ENCODE measurements at places on chromosomes 1 and 21.
A peak's percentile ranks its signal among the peaks of the same experiment; 100 is the strongest.

DNA sequence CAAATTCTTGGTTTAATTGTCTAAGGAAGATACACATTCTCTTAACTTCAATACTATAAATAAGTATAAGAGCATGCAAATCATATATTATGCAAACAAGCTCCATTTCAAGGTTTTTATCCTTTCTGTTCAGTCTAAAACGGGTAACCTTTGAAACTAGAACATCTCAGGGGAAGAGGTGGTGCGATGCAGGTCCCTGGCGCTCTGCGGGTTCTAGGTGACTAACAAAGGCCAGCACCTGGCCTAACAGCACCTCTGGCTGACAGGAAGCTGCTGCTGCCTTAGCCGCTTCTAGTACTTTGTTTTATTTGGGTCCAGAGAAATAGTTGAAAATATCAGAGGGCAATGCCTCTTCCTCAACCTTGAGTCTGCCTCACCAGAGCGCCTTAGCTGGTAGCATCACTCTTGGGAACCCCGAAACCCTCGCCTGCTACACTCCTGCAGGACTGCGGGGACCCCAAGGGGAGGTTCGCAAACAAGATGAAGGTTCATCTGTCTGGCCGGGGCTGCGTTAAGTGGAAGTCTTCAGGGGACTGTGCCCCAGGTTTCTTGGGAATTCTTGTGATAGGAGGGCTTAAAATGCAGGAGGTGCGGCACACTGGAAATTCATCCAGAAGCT, 45.5 kb downstream of the PRDM15 start:
- DNase-seq = no peak

DNA sequence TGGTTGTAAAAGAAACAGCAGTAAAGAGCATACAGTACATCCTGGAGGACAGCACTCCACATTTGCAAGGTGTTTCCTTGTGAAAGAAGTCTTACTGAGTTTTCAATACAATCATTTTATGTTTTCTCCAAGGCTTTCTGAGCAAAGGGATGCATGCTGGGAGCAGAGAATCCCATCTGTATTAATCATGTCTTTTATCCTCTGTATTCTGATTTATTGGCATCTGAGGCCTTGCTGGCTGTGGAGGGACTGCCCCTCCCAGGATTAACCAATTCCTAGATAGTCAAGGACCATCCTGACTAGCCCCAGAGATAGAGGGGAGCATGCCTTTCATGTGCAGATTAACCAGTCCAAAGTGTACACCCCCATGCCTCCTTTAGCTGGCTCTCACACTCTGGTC, 476.3 kb downstream of the SIPA1L2 start:
- no peak for DNase-seq

- DNase-seq = peak; percentile 89
These were observed 13.6 kb downstream of the ACTL8 start for GRCh38 chr1:17768651-17769241.

DNA sequence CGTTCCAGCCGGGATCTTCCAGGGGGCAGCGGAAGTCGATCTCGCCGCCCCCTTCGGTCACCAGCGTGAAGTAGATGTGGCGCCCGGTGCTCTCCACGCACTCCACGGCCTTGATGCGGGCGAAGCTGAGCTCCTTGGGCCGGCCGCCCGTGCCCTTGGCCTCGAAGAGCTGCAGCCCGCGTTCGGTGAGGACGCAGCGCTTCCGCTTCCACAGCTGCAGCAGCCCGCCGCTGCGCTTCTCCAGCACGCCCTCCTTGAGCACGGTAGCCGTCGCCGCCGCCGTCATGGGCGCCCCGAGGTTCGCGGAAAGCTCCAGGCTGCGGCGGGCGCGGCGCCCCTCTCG, 516 bp downstream of the PHLDA3 start:
- no peak for DNase-seq

- DNase-seq = peak; percentile 49
These were observed at the start of gene AGMAT for GRCh38 chr1:15584489-15585363. Gene AGMAT, minus strand, starts transcription at chr1:15585051. Its CDS starts 84 bp downstream, at chr1:15584967.

DNA sequence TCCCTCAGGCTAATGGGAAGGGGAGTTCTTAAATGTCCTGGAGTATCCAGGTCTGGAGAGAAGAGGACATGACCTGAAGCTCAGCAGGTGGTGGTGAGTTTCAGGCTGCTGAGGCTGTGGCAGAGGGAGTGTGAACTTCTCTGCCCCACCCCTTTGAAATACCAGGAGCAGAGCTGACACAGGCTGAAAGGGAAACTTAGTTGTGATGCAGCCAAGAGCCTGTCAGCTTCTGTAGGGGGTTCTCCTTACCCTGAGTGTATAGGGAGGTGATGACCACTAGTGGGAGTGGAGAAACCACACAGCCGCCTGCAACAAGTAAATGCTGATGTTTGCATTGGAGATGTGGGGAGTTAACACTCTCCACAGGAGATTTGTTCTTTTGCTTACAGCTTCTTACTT, 152.3 kb downstream of the FCRL5 start:
- no peak for DNase-seq

DNA sequence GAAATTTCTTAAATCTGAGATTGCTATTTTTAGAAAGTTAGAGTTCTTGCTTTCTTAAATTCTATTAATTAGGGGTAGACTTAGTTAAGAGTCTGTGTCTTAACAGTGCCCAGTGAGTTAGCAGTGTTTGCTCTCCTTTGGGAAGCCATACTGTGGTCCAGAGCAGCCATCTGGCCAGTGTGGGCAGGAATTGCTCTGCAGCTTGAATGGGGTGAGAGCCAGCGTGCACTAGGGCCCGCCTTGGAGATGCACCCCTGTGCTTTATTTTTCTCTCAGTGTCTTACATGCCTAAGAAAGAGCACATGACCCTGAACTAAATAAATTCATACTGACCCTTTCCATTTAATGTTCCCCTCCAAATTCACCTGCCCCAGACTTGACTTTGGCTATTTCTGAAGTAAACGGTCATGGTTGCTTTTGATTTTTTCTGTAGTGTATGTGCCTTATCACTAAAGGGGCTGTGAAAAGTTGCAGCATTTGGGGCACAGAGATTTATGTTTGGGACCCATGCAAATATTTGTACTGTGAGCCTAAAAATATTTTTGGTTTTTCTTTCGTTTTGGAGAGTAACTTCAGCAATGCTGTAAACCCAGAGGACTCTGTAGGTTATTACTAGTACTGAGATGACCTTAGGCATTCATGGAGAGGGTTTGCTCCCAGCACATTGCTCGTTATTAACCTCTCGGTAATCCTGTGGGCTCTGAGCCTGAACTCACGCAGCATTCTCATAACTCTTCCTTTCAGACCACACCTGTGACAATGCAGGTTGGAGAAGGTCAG, 21.3 kb upstream of the KCNQ4 start:
- DNase-seq = no peak

DNA sequence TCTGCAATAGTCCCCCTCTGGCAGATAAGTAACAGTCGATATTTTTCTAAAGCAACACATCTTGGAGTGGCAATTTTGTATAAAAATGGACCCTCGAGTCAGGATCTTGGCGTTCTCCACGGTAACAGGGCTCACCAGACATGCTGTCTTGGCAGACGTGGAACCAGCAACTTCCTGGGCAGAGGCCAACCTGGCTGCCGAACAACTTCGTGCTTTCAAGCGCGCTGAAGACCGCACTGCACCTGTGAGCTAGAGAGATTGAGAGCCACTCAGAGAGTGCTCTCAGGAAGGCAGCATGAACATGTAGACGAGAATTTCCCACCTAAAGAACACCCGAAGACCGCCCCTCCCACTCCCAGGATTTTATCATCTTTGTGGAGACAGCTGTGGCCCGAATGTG, 7.3 kb downstream of the C1orf174 start:
- DNase-seq = no peak

DNA sequence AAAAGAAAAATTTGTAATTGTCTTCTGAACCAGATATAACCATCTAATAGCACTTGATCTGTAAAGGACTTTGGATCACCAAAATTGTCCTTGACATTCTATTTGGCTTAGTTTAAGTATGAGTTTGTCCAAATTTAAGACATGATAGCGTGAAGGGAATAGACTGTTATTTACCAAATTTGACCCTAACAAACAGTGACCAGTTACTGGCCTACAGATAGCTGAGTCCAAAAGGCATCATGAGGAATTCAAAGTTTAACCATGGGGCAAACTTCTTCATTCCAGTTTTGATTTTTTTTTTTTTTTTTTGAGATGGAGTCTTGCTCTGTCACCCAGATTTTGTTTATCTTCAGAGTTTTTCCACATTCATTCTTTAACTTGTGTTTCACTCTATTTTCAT, 38.5 kb downstream of the CLIC4 start:
- no peak for DNase-seq

DNA sequence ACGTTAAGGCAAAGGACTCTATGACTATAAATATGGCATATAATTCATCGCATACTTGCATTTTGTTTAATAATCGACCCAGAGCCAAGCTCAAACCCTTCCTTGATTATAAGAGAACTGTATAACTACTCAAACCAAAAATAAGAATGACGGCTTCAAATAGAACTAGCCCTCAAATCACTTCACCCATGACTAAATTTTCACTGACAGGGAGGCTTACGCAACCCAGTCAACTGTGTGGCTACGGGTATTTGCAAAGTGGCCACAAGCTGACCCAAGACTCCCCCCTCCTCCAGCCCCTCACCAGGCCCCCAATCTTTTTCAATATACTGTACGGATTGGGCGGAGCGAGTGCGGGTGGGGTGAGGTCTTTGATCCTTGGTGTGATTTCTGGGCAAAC, 268.3 kb downstream of the ASTN1 start:
- no peak for DNase-seq

GRCh38 chr1:178101266-178101630, 7.3 kb downstream of the RASAL2 start:
- DNase-seq = peak; percentile 29

GRCh38 chr1:56644919-56645676, at the start of gene PRKAA2:
Gene PRKAA2, plus strand, starts transcription at chr1:56645314. Its CDS starts 74 bp downstream, at chr1:56645388.
- peak; percentile 38 for DNase-seq

DNA sequence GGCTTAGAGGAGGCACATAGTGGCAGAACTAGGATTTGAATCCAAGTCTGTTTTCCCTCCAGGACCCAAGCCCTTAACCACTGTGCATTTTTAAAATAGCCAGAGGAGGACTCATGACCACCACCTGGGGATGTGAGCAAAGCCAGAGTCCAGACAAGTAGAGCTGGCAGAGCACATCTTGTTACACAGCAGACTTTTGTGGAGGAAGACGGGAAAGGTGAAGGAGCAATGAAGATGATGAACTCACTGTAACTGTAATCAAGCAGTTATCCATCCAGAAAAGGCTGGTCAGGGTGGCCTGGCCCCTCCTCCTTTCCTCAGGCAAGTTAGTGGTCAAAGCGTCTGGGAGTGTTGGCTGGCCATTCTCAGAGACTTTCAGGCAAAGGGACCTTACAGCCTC, 50.9 kb downstream of the SLC44A3 start:
- peak; percentile 49 for DNase-seq

DNA sequence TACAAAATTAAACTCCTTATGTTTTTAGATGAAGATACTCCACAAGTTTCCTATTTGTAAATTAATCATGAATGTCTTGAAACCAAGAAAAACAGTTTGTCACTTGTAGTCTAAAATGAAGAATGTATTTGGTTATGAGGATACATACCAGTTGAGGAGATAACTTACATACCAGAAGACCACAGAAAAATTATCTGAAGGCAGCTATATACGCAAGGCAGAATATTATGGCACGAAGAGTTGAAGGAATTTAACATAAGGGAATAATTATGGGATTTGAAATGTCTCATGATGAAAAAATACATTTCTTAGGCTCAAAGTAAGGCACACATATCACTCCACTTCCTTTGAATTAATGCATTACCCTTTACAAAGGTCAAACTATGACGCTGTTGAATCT, 73.3 kb downstream of the IFI44 start:
- DNase-seq = peak; percentile 93

- DNase-seq = no peak
These were observed 6.8 kb downstream of the BSND start for GRCh38 chr1:55005351-55006140.

DNA sequence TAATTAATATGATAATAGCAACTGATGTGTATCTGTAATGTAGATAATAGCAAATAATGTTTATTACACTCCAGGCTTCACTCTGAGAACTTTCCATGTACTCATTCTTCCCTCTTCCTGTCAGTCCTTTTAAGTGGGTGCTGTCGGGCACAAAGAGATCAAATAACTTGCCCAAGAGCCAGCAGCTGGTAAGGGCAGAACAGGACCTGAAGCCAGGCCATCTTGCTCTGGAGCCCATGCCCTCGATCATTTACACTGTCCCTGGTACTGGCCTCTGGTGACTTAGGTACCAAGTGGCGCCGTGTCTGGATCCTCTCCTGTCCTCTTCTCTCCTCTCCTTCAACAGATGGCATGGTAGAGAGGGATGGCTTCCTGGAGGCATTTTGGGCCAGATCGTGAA, 97.2 kb downstream of the VPS13D start:
- DNase-seq = no peak

- DNase-seq = no peak
These were observed 45.7 kb downstream of the KCNN3 start for GRCh38 chr1:154824179-154825000.

- no peak for DNase-seq
These were observed 746 bp downstream of the DYRK1A start for GRCh38 chr21:37367336-37367702.

DNA sequence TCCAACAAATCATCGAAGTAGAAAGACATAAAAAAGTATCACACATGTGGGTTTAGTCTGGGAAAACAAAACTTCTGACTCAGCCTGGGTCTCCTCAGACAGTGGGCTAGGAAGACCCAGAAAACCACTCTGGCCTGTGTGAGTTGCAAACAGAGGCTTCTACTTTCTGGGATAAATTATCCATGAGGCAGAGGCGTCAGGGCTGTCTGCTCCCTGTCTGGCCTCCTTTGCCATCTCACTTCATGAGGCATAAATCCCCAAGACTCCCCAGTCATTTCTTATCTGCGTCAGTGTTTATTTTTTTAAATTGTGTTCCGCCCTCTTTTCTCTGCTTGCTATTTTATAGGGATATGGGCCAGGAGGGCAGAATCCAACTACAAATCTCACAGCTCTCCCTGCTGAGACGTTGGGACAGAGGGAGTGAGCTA, 80.6 kb upstream of the TRABD2B start:
- DNase-seq = no peak

- DNase-seq = peak; percentile 2
These were observed 75.2 kb upstream of the LRRN2 start for GRCh38 chr1:204760757-204761156.

- peak; percentile 34 for DNase-seq
These were observed 7.4 kb downstream of the BTBD8 start for GRCh38 chr1:92087542-92087941.

DNA sequence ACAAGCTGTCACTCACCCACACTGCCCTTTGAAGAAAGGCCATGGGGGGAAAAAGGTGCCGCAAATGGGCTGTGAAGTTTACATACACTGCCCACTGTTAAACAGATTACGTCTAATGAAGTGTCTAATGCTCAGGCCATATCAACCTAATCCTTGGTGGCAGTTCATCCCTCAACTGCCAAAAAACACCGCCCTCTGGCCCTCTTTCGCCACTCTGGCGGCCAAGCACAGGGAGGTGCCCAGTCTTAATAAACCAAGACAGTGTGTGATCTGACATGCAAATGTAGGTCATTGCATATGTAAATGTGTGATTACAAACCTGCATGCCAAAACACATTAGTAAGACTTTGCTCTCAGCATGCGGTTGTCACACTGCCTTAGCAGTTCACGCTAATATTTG, 89.5 kb downstream of the NEK7 start:
- DNase-seq = no peak
